ENCODE measurements at places on chromosomes 11 and 22.

GRCh38 chr11:55942785-55943392, 6.7 kb upstream of the OR5I1 start:
- peak; percentile 46 for DNase-seq

GRCh38 chr11:79013509-79013908, 427.3 kb downstream of the TENM4 start:
- no peak for DNase-seq

GRCh38 chr22:48301421-48301820, 1526.3 kb downstream of the BRD1 start:
- DNase-seq: no peak

GRCh38 chr11:2312232-2313042, 10.6 kb downstream of the TSPAN32 start:
- no peak for DNase-seq

DNA sequence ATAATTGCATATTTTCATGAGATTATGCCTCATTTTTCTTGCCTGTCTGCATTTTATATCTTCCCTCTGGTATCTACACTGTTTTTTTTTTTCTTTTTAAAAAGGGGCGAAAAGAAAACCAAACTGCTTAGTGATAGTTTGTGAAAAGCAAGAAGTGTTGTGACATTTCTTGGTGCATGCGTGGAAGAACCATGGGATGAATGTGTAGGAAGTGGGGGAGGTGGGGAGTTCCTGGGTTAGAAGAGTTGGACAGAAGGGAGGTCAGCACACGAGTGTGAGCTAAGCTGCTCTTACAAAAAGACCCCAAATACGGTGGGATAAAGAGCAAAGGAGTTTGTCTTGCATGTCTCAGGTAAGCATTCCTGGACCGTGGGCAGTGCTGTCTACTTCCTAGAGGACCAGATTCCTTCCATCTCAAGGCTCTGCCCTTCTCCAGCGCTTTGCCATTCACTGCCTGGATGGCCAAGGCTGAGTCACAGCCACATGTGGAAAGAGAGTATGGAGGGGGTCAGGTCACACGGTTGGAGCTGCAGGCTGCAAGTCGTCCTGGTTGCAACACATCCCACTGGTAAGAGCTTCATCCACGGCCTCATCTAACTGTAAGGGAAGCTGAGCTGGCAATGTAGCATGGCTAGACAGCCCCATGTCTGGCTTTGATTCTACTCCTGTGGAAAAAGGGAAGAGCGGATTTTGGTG, 300.6 kb downstream of the DDX10 start:
- DNase-seq: no peak

- no peak for DNase-seq
These were observed 23.6 kb downstream of the ALX4 start for GRCh38 chr11:44286268-44286880.

GRCh38 chr22:29703569-29704195, 16.1 kb upstream of the CABP7 start:
- no peak for DNase-seq

DNA sequence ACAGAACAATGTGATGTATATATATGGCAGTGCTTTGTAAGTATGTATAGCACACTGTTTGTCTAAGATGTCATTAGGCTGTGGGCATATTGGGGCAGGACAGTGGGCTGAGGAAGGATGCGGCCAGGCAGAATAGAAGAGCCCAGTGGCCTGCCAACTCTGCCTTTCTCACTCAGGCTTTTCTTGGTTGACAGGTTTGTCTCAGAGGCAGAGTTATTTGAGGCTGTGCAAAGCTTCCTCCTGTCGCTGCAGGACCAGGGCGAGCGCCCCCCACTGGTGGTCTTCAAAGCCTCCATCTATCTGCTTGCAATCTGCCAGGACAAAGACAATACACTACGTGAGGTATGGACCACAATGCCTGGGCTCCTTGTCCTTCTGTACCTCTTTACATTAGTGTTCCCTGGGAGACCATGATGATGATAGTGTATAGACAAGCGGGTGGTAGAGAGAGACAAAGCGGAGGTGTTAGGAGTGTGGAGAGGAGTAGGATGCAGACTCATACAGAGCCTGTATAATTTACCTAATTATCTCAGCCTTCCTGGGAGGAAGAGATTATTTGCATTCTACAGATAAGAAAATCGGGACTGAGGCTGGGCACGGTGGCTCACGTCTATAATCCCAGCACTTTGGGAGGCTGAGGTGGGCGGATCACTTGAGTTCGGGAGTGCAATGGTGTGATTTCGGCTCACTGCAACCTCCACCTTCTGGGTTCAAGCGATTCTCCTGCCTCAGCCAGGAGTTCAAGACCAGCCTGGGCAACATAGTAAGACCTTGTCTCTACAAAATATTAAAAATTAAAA, 37.3 kb upstream of the CCDC134 start:
- no peak for DNase-seq

GRCh38 chr11:67381244-67381972, 8.0 kb upstream of the CLCF1 start:
- DNase-seq: no peak

GRCh38 chr11:26201411-26201810, 130.5 kb upstream of the ANO3 start:
- DNase-seq: no peak

DNA sequence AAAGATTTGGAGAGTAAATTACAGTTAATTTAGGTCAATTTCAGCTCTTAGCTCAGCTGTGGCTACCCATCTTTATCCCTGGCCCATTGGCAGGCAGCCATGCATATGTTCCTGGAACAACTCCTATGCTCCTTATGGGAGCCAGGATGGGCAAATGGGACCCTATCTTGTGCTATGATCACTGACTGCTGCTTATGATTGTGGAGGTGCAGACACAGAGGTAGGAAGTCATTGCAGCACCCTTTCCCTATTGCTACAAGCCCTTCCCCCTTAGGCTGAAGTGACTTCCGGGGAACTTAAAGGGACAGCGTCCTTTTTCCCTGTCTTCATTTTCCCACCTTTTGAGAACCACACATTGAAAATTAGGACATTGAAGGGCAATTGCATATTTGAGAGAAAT, 112.7 kb downstream of the FCHSD2 start:
- DNase-seq: no peak

DNA sequence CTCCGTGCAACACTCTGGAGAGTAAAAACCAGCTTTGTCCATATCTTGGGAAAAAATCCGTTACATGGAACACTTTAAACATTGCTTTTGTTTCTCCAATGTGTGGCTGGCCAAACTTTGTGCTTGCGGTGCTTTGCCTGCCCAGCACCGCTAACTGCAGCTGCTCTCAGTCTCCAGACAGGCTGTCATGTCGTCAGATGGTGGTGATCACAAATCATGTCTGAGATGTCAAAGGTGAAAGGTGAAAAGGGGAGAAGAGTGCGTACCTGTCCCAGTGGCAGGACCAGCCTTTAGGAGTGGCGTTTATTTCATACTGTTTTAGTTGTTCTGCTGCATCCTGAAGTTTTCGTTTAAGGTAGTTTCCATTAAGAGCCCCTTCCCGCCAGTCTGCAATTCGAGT, 17.1 kb upstream of the AGBL2 start:
- DNase-seq: no peak

GRCh38 chr11:74069146-74070046, 60.5 kb upstream of the UCP3 start:
- DNase-seq: no peak

DNA sequence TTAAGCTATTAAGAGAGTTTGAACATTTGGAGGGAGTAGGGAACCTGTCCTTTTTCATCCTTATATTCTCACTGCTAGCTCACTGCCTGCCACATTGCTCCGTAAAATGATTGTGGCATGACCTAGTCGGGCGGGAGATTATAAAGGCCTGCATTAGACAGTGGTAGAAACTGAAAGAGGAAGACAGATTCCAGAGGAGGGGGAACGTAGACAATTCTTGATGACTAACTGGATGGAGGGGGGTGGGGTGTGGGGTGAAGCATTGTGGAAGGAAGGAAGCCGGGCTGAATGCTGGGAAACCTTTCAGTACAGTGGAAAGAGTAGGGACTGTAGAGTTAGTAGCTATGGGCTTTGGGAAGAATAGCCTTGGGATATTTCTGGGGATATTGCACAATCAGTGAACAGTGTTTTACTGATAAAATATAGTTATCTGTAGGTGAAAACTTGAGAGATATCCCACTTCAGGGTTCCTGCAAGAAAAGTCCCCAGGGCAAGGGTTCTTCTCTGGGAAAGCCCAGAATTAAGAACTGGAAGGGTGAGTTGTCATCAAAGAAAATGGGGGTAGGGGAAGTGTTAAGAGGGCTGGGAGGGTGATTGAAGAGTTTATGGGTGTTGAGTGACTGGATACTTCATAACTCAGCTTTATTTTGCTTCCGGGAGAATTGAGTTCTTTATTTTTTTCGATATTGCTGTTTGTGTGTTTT, 2.1 kb downstream of the MED15 start:
- peak; percentile 59 for DNase-seq

GRCh38 chr11:44421090-44421675, 111.2 kb upstream of the ALX4 start:
- no peak for DNase-seq

GRCh38 chr11:120834686-120835210, 189.2 kb upstream of the TBCEL start:
- no peak for DNase-seq

DNA sequence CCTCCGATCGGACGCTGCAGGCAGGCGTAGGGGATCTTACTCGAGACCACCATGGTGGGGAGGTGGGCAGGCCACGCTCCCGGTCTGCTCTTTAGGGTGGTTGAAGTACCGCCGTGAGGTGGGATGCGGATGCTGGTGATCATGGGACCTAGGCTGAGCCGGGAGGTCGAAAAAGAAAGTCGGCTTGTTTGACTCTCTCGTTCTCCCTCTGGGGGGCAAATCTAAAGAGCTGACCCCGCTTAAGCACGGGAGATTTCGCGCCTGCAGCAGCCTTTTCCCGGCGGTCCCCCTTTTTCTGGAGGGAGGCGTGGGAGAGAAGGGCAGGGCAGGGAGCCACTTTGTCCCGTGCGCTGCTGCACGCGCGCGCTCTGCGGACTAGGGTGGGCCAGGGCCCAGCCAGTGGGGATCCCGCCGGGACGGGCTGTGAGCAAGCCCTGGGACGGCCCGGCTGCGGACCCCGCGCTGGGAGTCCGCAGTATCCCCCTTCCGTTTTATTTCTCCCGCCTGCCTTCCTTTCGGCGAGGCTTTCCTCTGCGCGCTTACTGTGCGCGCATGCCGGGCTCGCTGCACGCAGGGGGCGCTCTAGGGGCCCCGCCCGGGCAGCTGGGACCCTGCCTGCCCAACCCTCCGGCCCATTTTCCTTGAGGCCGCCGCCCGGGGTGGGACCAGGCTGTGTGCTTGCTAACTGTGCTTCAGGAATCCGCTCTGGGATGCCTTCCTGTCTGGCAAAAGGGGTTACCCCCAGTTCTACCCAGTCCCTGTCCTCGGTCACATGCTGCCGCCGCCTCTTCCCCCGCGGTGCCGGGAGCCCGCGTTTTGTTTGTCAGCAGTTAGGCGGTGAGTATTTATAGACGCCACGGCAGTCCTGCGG, 81.0 kb downstream of the PRR5L start:
- DNase-seq: no peak

GRCh38 chr22:32544953-32545558, 70.4 kb downstream of the FBXO7 start:
- no peak for DNase-seq

DNA sequence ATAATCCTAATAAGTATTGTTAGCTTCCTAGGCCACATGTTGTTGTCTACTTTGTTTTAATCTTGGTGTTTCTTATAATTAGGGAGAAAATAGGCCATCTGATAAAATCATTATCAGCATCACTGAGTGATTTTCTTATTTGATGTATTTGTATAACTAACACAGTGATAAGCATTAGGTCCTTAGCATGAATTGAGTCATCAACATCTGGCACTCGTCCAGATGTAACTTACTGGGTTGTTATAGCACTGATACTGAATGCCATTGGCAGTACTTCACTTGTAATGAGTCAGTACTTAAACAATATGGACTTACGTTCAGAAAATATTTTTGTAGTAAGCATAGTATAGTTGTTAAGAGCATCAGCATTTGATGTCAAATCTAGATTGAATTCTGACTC, 16.2 kb downstream of the API5 start:
- peak; percentile 7 for DNase-seq

DNA sequence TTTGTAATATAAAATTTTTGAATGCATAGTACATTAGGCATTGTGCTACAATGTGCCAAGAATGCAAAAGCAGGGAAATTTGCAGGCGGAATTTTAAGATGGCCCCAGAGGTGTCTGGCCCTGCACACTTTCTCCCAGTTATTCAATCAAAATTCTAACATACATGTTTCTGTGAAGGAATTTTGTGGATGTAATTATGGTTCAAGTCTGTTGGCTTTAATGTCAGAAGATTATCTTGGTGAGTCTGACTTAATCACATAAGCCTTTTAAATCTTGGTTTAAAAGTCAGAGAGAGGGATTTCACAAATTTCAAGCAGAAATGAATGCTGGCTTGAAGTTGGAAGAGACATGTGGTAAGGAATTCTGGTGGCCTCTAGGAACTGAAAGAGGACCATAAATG, 423.4 kb upstream of the CCDC179 start:
- no peak for DNase-seq

DNA sequence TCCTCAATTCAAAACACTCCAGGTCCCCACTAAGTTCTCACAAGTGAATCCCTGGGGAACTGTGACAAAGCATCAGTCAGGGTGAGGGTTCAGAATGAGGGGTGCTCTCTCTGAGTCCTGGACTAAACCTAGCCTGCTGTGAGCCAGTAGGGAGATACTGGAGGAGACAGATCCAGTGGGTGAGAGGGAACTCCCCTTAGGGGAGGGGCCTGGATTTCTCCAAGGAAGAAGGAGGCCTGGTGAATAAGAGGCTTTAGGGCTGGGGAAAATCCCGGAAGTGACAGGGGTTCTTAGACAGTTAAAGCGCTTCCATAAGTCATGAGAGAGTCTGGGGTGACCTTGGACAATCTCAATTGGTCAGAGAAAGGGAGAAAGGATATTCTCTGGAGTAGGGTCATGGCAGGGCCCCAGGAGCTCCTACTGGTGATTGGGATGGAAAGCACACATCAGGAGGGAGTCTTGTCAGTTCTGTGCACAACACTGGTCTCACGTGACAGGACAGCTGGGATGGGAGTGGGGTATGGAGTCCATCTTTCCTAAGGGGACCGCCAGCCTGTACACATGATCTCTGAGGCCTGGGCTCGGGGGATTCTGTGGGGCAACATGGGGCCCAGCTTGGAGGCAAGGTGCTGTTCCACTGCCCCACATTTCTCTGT, 1.5 kb downstream of the TBC1D10A start:
- DNase-seq: peak; percentile 59

- DNase-seq: no peak
These were observed 73.6 kb downstream of the MYO18B start for GRCh38 chr22:25815561-25815960.

DNA sequence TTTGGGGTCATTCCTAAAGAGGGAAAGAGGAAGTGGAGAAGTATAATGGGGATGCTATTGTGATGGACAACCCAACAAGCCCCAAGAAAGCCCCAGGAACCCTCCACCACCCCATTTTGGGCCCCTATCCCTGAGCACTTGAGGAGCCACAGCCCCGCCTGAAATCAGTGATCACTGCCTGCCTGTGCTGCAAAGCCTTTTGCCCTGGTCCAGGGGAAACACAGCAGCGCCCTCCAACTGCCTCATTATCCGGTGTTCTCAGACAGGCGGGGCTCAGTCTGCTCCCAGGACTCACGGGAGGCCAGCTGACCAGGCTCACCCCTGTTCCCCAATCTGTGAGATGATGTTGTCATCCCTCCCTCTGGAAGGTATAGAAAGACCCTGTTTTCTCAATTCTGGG, 44.7 kb upstream of the TTC12 start:
- no peak for DNase-seq
